ENCODE measurements at places on chromosomes 3 and 15. TPM values are rescaled to one million over a fixed set of nuclear protein-coding genes. Genes with fewer than 3 reads are reported as not detected.

GOLGA8S gene
- 0.40 TPM for total RNA-seq

SAMD7 gene
- total RNA-seq, result not detected

GRCh38 chr3:125035217-125035616 is 20.6 kb downstream of the HEG1 start:
- DNase-seq, result no peak

- DNase-seq, result no peak
Measured at GRCh38 chr15:43106486-43106829, 620 bp upstream of the UBR1 start.

GRCh38 chr15:79944622-79945021 is 26.4 kb downstream of the BCL2A1 start:
- no peak for DNase-seq

GRCh38 chr3:56681984-56682461 is 1.0 kb downstream of the TASOR start:
- no peak for DNase-seq

DNA sequence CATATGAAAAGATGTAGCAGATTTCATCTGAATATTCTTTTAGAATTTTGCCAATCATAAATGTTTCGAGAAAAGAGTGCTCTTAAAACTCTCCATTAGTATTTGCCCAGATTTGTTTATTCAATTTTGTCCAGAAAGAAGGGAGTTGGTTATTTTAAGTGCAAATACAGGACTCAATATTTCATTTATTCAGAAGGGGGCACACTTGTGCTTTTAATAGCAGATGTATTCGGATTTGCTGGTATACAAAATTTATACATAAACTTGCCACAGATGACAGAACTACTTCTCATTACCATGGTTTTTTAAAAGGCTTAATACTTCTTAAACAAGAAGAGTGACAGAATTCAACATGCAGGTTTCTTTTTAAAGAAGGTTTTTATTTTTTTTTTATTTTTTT is 69.8 kb upstream of the GRM7 start:
- DNase-seq, result no peak

GRCh38 chr15:64699751-64700388 is 75.5 kb downstream of the RBPMS2 start:
- peak; percentile 67 for DNase-seq

DNA sequence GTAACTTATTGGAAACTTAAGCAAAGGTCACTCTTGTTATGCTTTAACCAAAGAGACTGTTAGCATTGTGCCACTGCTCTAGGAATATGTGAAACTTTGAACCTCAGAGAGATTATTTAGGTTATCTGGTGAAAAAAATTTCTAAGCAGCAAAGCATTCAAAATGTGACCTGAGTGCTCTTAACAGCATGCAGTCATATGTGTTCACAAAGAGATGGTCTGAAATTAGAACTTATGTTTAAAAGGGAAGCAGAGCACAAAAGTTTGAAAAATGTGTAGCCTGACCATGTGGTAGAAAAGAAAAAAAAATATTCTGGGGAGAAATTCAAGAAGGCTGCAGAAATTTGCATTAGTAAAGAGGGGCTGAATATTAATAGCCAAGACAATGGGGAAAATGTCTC is 420.2 kb upstream of the CADM2 start:
- DNase-seq, result no peak

DNA sequence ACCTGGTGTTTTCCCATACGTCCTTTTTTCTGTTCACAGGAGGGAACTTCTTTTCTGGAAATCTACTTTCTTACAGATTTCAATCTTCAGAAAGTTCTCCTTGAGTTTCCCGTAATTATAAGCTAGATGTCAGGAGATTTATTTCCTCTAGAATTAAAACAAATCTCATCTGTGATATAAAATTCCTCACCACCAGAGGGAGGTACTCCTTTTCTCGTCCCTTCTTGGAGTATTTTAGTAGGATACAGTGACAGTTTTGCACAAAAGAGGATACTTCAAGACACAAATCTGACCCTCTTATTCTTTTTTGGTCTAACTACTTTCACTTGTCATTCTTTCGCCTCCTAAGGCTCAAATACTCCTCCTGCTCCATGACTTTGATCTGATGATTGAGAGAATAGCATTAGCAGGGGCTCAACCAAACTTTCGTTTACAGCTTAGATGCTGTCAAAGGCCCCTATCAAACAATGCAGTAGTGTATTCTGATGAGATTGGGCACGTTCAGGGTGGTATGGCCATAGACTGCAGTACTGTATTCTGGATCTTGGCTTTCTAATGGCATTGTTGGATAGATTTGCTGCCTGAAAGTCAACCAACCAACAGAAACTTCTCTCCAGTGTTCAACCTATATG is 38.0 kb downstream of the TMEM41A start:
- DNase-seq, result no peak

DNA sequence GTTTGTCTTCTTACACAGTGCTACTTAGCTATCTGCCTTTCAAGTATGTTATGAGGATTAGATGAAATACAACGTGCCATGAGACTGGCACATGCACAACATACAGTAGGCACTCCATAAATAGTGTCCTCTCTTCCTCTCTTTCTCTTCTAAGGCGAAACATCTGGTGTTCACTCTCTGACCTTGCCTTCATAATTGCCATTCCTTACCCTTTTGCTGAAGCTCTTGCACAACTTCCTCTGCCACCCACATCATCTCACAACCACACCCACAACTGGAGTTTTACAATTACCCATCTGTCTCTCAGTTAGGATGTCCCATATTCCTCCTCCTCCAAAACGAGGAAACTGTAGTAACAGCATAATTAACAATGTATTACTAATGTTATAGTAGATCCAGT is 26.4 kb upstream of the ACP3 start:
- DNase-seq, result no peak

GOLGA8J gene
- not detected for total RNA-seq

TGM4 gene
- total RNA-seq, result not detected

DNA sequence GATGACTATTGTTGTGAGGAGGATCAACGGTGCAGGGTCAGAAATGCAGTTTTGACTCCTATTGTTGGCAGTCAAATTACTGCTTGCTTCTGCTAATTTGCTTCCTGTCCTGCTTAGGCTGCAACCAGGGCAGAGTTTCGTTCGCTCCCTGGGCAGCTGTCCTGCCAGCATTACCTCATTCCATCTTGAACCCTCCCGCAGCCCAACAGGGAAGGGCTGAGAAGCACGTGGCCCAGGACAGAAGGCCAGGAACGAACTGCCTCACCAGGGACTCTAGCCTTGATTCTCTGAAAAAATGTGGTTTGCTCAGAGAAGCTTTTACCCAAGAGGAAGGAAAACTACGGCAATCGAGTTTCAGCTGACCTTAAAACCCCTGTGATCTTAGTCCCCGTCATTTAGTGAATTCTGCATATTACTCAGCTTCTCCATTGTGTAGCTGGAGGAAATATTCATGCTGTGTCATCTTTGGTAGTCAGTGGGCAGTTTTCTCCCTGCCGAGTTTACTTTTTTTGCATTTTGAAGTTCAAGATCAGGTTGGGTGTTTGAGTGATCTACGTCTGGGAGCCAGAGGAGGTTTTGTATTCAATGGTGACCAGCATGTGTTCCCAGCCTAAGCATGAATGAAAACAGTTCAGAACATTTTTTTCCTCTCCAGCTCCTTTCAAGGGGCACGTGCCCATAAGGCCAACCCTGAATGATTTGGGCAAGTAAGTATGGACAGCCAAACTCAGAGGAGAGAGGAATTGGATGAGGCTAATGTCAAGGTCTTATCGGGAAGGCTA is 23.0 kb downstream of the TLNRD1 start:
- DNase-seq, result peak; percentile 82

DNA sequence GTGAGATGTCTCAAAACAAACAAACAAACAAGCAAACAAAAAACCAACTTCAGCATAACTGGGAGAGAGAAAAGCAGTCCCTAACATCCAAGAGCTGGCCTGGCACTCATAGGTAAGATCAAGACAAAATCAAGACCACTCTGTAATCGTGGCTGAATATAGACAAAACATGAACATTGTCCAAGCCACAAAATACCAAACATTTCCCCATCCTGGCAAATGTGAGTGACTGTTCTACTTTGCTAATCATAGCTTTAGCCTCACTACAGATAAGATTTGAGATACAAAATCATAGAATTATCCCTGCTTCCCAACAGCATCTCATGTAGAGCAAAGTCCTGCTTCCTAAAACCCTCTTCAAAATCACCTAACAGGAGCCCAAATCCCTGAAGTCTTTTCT is 116.7 kb upstream of the PRTG start:
- no peak for DNase-seq

DNA sequence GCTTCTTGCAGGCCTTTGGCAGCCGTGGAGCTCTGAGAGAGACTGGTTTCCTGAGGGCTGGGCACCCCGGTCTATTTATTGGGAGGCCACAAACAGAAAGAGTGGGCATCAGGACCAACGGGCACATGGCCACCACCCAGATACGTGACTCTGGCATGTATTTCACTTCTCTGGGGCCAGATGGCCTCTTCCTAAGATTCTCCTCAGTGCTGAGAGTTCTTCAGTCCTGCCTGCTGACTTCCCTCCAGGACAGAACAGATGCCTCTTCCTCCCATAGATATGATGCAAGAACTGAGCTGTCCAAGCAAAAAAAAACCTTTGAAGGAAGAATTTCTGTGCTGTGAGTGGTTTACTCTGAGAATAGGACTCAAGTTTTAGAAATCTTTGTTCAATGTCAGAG is 107.7 kb downstream of the IGF2BP2 start:
- DNase-seq, result no peak

GRCh38 chr3:25542492-25543039 is 114.5 kb downstream of the RARB start:
- DNase-seq, result no peak

PLA2G4D gene
- not detected for total RNA-seq

- DNase-seq, result no peak
Measured at GRCh38 chr3:161950318-161950868, 453.8 kb downstream of the OTOL1 start.

PLIN1 gene
- 4.7 TPM for total RNA-seq

GOLGA8T gene
- 0.27 TPM for total RNA-seq

DNA sequence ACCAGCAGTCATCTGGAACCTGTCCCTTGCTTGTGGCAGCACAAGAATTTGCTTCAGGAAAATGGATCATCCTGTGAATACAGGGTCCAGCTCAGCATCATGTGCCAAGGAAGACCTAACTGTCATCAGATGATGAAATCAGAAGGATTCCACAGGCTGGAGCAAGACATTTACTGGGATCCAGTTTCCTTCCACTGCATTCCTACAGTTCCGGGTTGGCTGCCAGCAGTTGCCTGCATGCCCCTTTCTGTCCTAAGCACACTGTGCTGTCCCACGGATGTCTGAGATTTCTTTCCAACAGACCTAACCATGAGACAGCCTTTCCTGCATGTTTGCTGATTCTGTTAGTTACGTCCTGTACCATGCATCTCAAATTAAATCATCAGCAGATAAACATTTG is 140.7 kb downstream of the IMPG2 start:
- DNase-seq, result no peak

DNA sequence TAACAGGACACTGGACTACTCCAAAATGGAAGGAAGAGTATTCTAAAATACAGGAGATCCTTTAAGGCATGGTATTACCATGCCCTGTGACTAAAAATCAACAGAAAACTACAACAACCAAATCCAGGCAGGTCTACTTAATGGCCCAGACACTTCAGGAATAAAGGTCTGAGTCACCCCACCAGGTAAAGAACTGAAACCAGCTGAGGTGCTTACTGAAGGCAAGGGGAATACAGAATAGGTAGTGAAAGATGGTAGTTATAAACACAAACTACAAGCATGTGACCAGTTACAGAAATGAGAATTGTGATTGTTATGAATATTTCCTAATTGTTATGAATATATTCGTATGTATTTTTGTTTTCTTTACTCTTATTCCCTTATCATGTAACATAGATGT is 13.4 kb downstream of the IFT57 start:
- no peak for DNase-seq

DNA sequence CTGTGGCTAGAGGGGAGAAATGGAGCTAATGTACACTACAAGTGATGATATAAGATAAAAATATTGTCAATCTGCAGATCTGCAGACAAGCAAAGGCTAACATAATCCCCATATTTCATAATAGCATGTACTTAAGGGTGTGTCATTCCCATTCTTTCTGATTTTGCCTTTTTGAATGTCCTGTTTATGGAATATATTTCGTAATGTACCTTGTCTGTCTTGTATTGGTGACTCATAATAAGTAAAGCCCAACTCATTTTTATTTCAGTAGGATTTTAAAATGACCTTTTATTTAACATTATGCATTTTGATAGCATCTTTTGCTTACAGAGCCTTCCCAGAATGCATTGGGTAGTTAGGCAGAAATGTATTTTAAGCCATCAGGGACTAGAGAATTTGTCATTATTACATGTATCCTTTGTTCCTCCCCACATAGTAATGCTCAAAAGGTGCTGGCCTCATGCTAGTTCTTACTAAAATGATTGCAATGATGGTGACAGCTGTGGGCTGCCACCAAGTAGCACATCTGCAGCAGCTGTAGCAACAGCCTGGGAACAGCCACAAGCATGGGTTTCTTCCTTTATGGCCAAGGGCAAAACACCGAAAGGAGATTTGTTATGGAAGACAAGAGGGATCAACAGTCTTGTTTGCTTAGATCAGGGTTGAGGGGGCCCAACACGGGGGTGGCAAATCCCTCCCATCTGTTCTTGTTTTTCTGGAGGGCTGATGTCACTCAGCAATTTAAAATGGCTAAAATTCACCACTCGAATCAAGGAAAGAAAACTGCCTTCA is 188.5 kb downstream of the CADPS start:
- DNase-seq, result no peak

- DNase-seq, result no peak
Measured at GRCh38 chr15:63046917-63047760, 4.6 kb downstream of the TPM1 start.

SCAANT1 gene
- not detected for total RNA-seq

DNA sequence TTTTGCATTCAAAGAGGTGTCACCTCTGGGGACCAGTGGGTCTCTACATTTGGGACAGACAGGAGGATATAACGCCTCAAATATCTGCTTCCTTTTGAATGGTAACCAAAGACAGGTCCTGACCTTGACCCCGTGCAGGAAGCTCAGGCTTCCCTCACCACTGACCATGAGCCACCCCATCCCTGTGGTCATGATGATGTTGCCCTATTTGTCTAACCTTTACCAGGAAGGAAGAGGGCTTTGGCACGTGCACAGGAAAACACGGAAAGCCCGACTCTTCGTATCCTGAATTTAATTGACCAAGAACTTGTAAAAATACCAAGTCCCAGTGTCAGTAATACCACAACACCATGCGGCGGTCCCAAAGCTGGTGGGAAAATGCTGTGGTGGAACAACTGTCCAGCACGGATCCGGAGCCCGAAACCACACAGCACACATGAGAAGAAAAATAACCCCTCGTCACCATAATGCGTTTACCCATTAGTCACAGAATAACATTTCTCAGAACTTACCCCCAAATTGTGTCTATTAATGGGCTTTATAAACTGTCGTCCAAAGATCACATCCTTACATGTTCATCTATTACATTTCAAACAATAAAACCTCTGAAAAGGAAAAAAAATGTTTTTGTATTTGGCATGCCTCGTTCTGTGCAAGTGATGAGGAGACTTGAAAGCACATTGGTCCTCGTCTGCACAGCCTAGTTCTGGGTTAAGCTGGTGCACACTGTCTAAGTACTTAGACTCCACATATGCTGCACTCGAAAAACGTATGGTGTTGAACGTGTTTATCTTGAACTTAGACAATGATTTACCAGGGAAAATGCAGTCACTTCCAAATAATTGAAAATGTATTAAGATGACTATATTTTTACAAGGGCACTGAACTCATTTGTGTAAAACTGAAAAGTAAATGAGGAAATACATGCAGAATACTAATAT is 118.9 kb upstream of the IGF1R start:
- no peak for DNase-seq

IQCF6 gene
- total RNA-seq, result not detected

All from left ventricle myocardium superior (tissue), 1 donor.